Stimulated activated CD8-positive, alpha-beta memory T cell treated with anti-CD3 and anti-CD28 coated beads, Interleukin-7, amount 100 ng/mL, for 48 hours (primary cell): ENCODE measurements at places on chromosomes 2 and 18.

DNA sequence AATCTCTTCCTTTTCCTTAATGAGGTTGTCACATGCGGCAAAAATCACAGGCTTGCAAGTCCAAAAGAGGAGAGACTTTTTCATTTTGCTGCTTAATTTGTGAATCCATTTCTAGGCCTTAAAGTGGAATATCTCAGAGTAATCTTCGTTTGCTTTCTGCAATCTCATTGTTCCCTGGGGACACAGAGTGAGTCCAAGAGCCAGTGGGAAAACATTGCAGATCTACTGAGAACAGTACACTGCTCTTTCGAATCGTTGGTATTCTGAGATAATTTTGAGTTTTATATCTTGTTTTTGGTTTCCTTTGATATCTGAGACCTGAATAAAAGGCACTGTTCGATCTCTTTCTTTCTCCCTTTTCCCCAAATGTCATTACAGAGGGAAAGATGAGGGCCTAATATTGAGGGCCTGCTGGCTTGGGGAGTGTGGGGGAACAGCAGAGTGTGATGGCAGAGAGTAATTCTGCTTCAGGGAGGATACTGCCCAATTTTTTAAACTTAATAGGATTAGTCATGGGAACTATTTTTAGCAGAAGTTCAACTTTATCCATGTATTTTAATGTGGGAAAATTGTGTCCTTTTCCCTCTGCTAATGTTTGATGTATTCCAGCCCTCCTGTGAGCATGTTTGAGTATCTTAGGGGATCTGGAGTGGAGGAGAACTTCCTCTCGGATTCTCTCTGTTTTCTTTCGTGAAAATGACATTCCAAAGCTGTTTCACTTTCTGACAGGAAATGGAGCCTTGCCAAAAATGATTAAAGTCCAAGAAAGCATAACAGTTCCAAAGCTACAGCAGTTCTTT is 418.2 kb upstream of the ZEB2 start:
- no peak for DNase-seq

DNA sequence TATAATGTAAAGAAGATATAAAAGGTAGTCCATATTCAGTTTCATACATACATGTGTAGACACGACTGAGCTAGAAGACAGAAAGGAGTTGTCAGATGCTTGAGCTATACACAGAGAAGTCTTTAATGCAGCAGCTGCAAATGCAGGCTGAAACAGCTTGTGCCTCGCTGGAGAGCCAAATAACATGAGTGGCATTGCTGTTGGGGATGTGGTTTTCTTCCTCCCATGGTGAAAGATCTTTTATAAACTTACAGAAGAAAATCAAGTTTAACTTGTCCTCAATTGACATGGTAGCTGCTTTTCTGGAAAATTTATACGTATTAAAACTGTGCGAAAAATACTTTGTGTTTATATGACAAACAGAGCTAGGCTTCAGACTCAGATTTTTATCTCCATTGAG is 16.4 kb upstream of the IL1R1 start:
- no peak for DNase-seq

GRCh38 chr2:26772064-26773001 is 8.2 kb downstream of the SLC35F6 start:
- no peak for DNase-seq

GRCh38 chr2:102527086-102527485 is 54.1 kb downstream of the SLC9A4 start:
- DNase-seq = no peak

- no peak for DNase-seq
Observed at GRCh38 chr2:43298500-43298899, 72.1 kb upstream of the ZFP36L2 start.

DNA sequence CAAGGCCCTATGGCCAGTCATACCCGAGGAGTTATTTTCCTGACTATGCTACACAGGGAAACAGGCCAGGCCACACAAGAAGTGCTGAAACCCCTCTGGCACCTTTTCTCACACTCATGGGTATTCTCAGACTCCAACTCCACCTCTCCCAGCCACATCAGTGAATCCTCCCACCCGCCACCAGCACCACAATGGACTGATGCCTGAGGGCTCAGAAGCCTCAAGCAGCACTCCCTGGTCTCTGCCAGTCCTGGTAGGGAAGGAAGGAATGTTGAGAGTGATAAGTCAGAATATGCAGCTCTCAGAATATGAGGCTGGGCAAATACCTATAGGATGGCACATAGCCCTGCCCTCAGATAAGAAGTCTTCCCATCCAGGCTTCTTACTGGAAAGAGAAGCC is 391.1 kb downstream of the ALK start:
- DNase-seq = no peak

DNA sequence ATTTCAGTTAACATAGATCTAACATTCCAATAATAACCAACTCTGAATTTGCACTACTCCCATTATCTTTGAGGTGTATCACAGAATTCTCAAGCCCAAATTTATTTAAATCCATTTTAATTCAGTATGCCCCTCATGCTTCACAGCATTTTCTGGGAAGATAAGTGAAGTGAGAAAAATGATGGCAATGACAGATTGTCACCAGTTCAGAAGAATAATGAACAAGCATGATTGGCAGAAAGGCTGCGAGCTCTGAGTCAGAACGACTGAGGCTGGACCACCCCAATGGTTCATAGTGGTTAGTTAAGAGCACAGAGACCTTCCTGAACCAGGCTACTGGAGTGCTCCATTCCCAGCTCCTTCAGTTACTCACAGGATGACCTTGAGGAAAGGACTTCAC is 4.9 kb downstream of the SPRED2 start:
- no peak for DNase-seq

DNA sequence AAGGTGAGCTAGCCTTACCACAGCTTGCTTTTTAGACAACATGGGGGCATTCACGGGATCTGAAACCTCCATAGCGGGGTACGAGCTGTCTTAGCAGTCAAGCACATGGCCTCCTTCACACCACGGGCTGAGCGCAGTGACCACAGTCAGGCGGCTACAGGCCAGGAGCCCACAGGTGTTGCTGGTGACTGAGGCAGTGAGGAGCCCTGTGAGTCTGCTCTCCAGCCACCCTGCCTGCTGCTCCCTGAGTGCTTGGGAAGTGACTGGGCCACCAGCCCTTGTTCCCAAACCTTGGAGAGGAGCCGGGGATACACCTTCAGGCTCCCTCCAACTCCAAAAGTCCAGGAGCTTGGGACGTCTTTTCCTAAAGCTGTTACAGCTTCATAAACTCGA is 418.1 kb upstream of the MYT1L start:
- no peak for DNase-seq

DNA sequence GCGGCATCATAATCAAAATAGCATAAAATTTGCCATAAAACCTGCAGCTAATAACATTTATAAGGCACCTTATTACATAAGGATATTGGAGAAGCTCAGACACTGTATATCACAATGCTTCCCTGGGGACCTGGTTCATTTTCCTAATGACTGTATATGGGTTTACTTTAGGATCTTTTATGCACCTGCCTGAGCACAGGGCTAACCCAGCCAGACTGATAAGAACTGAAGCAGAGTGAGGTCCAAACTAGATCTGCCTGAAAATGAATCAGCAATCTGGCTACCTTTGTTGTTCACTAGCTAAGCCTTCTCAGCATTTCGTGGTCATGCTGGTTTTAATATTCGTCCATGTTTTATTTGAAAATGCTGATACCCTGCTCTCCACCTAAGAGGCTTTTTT is 1922.3 kb upstream of the CELF4 start:
- DNase-seq = no peak
